GM10248 (cell line): ENCODE measurements at places on chromosomes 4 and X.

GRCh38 chr4:83639849-83640493 lies 104.1 kb downstream of the GPAT3 start:
- peak; percentile 64 for DNase-seq

- DNase-seq: no peak
Observed at GRCh38 chr4:116438417-116438816, 647.0 kb downstream of the TRAM1L1 start.

DNA sequence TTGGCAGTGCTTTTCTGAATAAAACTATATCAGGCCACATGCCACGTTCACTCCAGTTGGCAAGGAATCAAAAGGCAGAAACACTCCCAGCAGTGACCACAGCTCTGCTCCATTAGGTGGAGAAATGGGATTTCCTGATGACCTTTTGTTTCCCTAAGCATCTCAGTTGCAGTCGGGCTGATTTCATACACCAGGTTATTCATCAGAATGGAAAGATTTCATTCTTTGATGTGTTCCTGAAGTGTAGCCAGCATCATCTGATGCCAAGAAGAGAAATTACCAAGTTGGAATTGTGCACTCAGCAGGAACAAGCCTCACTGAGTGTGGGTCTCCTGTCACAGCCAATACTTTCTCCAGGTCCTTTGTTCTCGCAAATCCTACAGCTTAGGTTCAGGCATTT lies 193.7 kb downstream of the SPATA18 start:
- DNase-seq: no peak

- no peak for DNase-seq
Observed at GRCh38 chrX:104913348-104913747, 307.1 kb downstream of the TEX13A start.

GRCh38 chr4:157509341-157509740 lies 288.8 kb downstream of the GRIA2 start:
- no peak for DNase-seq

- DNase-seq: no peak
Observed at GRCh38 chrX:121254336-121254735, 206.9 kb downstream of the GLUD2 start.

GRCh38 chr4:38360201-38360600 lies 303.8 kb upstream of the KLF3 start:
- no peak for DNase-seq

GRCh38 chr4:109294468-109295020 lies 7.9 kb downstream of the COL25A1 start:
- no peak for DNase-seq

- no peak for DNase-seq
Observed at GRCh38 chr4:10063544-10064300, 42.4 kb upstream of the SLC2A9 start.

DNA sequence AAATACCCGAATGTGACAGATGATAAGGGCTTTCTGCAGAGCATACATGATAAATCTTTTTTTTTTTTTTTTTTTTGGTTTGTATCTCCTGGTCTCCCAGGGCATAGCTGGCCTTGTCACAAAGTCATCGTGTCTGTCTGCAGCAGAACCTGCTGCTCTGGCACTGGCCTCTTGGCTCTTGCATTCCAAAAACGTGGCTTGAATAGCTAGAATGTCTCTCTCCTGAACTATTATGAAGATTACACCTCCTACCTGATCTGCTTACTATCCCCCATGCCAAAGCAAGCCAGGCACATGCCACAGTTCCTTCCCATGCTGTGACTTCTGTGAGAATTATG lies 50.4 kb upstream of the SCRG1 start:
- no peak for DNase-seq

DNA sequence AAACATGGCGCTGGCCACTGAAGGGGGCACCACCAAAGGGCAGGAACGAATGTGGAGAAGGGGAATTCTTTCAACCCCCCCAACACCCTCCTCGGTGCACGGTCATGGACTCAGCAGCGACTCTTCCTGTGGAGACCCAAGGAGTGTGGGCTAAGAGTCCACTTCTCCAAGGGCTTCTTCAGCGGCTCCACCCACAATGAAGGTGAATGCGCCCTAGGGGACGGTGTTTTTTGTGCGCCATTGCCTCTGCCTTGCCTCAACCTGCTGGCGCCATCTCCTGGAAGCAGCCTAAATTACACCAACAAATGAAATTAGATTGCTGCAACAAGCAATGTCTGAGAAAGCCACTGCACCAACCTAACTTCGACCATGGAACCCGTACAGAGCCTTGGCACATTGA lies 169.2 kb upstream of the MAGEB18 start:
- DNase-seq: no peak

- no peak for DNase-seq
Observed at GRCh38 chrX:126489116-126489695, 63.4 kb downstream of the DCAF12L1 start.

DNA sequence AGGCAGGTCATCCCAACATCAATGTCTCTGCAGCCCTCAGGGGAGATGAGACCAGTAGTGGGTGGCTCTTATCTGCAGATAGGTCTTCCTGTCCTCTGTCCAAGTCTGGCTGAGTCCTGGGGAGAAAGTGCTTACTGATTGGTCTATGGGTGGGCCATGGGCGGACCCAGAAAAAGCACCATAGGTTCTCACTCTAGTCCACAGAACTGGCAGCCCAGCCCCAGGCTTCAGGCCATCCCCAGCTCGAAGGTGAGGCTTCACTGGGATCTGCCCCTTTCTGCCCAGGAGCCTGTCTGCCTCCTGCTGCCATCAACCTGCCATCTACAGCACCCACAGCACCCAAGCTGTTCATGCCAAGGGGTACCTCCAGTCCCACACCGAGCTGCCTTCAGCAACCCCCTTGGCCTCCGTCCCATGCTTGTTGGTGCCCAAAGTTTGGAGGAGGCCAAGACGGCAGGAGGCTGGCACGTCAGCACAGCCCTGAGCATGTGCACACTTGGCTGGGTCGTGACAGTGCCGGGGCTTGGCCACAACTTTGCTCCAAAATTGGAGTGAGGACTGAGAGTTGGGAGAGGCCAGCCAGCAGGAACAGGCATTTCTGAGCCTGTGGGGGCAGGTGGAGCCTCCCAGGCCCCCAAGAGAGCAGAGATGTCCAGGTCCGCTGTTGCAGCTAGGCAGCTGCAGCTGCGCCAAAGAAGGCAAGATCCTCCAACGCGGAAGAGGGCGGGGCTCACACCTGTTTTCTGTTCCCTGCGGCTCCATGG lies 99.6 kb downstream of the IQCM start:
- DNase-seq: no peak

DNA sequence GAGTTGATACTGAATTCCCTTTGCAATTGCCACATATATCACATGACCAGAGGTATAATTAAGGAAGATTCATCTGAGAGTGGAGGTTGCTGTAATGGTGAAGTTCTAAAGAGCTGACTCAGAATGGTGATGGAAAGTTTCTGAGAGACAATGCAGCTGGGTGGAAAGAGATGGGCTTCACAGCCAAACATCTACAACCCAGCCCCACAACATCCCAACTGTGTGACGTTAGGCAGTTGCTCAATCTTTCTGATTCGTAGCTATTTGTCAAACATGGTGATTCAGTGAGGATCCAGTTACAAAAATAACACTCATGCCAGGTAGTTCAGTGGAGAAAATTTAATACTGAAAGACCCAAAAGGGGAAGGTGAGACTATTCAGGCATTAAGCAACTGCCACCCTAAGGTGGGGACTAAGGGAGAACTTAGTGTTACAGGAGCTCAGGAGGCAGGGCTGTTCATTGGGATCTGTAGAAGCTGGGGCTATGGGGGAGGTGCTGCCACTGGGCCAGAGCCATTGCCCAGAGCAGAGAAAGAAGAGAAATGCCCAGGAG lies 6.9 kb upstream of the AFF1 start:
- no peak for DNase-seq

DNA sequence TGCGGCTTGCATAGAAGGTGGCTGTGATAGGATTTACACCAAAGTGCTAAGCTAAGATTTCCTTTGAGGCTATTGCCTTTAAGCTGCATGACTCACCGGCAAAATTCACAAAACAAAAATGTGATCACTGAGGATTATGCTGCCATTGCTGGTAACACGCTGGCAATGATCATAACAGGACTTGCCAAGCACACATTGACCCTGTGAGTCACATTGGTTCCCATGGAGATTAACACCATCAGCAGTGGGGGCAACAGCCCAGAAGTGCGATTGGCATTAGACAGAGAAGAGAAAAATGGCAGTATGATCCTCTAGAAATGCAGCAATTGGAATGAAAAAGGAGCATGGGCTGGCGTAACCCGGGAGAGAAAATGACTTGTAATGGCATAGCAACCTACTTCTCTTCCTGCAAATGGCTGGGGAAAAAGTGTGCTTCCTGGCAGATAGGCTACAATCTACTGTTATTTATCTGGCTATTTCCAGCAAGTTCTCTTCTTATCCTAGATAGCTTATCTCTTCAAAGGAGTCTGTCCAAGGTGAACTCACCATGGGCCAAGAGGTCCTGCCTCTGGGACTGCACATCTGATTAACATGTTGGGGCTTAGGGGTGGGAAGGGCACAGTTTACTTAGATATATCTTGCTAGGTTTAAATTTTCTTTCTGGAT lies 314.2 kb upstream of the IGFBP7 start:
- no peak for DNase-seq

GRCh38 chr4:107423677-107424405 lies 296.2 kb downstream of the PAPSS1 start:
- DNase-seq: no peak

DNA sequence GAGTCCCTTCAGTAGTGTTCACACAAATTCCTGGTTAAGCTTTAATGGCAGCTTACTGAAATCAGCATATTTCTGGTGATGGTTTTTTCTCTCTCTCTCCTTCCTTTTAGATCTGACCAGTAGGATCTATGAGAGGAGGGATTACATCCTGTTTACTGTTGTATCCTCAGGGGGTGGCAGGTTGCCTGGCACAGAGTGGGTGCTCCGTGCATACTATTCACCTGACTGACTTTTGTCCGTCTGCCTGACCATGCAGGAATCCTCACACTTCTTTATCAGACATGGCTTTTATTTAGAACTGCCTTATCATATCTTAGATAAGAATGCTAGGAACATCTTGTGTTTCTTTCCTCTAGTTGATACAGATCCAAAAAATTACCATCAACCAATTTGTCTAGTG lies 29.6 kb downstream of the MCUB start:
- DNase-seq: no peak
